Occipital lobe (tissue), 3 donors: ENCODE measurements at places on chromosomes 3 and 15. TPM values are rescaled to one million over a fixed set of nuclear protein-coding genes. Genes with fewer than 3 reads are reported as not detected.
A peak's percentile ranks its signal among the peaks of the same experiment; 100 is the strongest.

SENP8 gene
- 6.9 TPM for total RNA-seq

OR4F15 gene
- not detected for total RNA-seq

- peak; percentile 94 for DNase-seq
Measured at GRCh38 chr3:52154135-52155094, at the start of gene POC1A. TSS of gene POC1A (minus strand) at chr3:52154423. CDS start at chr3:52154372, 51 bp downstream.

DNA sequence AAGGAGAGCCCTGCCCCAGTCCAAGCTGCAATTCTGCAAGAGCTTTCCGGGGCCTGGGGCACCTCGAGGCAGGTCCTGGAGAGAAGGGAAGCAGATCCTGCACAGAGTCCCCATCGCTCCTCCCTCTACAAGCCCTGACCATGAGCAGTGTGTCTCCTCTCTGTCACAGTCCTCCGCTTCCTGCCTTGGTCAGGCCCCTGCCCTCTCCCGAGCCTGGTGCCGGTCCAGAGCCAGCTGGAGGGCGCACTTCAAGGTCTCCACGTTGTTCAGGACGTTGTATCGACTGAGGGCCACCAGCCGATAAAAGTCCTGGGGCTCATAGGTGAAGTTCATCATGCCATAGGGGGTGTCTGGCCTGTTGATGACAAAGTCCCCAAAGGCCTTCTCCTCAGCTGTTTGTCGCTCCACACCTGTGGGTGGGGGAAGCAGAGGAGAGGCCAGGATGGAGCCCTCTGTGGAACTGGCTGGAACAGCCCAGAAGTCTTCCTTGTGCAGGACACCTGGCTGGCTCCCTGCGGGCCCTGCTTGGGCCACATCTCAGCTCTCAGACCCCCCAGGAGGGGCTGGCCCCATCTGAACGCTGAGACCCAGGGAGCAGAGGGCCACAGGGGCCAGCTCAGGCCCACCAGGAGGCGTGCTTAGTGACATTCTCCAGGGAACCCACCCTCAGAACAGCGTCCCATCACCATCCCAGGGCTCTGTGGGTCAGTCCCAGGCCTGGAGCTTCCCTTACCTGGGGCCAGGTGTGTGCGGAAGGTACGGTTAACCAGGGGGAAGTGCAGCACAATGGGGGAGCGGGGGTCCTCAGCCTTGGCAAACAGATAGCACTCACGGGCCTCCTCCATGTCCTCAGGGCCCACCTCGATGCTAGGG, 14.4 kb downstream of the PLA2G4F start:
- DNase-seq = no peak

DNA sequence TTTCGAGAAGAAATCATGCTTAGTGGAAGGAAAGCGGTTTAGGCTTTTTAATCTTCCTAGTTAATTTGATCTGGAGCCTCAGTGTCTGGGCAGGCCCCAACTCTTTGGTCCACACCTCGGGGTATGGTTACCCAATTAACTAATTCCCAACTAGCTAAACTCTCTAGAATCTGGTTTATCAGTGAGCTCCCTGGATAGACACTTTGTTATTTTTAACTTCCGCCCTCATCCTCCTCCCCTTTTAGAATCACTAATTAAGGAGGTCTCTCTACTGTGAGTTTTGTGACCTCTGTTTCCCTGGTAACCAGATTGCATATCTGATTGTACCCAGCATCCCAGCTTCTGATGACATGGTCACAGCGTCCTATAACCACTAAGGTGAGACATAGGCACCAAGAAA, 112.2 kb downstream of the RARB start:
- no peak for DNase-seq

DNA sequence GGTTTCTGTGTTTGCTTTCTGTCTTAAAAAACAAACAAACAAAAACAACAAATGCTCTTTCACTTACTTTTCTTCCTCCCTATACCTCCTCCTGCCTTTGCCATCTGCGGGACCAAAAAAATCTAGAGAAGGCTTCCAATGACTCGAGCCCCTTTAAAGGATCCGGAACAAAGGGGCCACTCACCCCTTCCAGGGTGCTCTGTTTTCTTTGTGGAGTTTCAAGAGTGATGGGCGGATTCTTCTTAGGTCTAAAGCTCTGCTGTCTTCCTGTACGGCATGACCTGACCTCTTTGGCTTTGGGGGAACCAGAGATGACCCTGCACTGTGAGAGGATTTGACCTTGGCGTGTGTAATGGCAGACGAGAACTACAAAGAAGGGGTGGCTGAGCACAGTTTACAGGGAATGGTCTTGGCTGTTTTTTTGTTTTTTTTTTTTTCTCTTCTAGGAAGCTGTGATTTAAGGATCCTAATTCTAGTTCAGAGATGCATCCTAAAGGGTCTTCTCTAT, 2.2 kb upstream of the MUC20 start:
- DNase-seq = no peak

DNA sequence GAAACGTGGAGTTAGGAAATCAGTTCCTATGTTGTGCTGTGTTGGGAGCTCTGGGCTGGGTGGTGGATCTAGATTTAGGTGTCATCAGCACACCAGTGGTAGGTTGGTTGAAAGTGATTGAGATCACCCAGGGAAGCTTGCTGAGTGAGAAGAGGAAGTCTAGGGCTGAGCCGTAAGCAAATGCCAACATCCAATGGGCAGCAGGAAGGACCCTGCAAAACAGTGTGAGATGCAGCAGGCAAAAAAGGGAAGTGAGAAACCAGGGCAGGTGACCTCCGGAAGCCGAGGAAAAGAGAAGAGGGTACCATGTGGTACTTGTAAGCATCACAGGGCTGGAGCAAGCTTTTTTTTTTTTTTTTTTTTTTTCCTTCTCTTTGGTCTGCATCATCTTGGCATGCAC, 15.9 kb upstream of the COPG1 start:
- DNase-seq = no peak
